ENCODE measurements at places on chromosomes 6 and 20.

GRCh38 chr6:160088069-160088783 lies 33.4 kb upstream of the SLC22A1 start:
- no peak for DNase-seq

DNA sequence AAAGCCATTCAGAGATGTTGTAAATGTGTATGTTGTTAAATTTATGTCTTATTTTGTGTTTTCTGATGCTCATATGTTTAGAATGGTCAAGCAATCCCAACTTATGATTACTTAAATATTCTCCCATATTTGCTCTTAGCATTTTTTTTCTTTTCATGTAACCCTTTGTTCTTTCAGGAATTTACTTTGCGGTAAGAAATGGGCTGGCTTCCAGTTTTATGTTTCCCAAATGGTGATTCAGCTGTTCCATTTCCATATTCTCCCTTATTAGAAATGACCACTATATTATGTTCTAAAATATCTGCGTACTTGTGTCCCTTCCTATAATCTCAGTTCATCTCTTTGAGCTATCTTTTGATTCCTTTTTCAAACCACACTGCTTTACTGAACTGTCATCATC lies 113.7 kb downstream of the CDH26 start:
- DNase-seq = no peak

- DNase-seq = no peak
These were observed 208.4 kb downstream of the CENPW start for GRCh38 chr6:126548300-126548699.

DNA sequence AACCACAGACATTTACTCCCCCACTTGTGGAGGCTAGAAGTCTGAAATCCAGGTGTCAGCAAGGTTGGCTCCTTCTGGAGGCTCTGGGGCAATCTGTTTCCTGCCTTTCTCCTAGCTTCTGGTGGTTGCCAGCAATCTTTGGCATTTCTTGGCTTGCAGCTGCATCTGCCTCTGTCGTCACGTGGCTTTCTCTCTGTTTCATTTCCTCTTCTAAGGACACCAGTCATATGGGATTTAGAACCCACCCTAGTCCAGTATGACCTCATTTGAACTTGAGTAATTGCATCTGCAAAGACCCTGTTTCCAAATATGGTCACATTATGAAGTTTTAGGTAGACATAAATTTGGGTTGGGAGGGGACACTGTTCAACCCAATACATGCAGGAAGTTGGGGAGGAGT lies 56.2 kb upstream of the EPB41L1 start:
- DNase-seq = no peak

- no peak for DNase-seq
These were observed 51.0 kb upstream of the IL20RA start for GRCh38 chr6:137095651-137096238.

- no peak for DNase-seq
These were observed 44.5 kb downstream of the PXDC1 start for GRCh38 chr6:3707024-3707423.

- DNase-seq = no peak
These were observed 23.6 kb downstream of the OR2B2 start for GRCh38 chr6:27888566-27888965.

DNA sequence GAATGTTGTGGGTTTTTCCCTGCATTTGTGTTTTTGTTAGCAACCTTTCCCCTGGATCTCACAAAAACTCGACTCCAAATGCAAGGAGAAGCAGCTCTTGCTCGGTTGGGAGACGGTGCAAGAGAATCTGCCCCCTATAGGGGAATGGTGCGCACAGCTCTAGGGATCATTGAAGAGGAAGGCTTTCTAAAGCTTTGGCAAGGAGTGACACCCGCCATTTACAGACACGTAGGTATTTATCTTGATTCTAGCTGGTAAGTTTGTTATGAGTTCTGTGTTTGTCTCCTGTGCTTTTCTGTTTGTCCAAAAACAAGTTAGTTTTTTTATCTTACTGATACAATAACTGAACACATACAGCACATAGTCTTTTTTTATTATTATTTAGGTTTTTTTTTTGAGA lies 3.0 kb downstream of the SLC25A27 start:
- no peak for DNase-seq

- no peak for DNase-seq
These were observed 11.4 kb downstream of the RMND1 start for GRCh38 chr6:151440498-151440897.

DNA sequence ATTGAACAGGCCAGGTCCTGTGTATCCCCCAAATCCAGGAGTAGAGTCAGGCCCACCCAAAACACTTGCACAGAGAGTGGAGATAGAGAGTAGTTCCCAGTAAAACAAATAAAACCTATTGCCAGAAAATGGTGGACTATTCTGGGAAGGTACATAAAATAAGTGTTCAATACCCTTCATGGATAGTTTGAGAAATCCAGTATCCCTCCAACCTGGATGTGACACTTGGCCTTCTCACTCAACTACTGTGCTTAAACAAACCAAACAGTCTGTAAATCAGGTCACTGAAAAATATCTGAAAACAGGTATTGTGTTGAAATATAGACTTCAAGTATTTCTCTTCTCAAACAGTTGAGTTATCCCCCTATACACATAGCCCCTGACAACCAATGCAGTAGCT lies 161.6 kb upstream of the COL21A1 start:
- DNase-seq = no peak

DNA sequence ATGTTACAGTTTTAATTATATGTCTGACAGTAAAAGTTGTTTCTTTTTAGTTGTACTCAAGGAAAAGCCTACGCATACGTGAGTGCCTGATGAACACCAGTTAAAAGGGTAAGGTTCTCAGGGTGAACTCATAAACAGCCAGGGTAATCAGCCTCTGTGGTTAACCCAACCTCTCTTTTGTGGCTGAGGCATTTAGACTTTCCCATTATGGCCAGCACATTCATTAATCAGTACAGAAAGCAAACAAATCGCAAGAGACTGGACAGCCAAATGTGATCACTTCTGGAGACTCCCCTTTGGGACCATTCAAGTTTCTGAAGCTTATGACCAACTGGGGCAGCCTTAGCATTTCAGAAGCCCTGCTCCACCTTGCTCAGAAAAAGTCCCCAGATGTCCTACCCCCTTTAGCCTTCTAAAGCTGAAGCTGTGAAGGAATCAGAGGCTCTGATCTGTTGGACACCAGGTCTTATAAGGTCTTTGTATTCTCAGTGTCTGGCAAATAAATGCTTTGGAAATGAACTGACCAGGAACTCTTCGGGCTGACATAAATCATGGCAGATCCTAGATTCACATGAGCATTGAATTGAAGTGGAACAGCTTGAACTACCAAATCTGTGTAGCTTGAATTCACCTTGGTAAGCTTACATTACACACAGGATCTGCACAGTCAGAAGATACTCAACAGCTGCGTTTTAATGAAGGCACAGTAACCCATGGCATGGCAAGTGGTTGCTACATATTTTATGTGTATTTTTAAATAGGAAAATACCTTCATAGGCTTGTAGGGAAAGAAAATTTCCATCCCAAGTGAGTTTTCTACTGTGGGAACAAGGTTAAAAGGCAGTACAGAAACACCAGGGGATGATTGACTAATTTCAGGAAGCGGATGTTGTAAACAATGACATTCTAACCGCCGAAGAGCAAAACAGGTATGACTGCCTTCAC lies 18.7 kb downstream of the IL20RA start:
- DNase-seq = no peak

GRCh38 chr6:119727504-119728219 lies 378.1 kb upstream of the MAN1A1 start:
- DNase-seq = no peak

DNA sequence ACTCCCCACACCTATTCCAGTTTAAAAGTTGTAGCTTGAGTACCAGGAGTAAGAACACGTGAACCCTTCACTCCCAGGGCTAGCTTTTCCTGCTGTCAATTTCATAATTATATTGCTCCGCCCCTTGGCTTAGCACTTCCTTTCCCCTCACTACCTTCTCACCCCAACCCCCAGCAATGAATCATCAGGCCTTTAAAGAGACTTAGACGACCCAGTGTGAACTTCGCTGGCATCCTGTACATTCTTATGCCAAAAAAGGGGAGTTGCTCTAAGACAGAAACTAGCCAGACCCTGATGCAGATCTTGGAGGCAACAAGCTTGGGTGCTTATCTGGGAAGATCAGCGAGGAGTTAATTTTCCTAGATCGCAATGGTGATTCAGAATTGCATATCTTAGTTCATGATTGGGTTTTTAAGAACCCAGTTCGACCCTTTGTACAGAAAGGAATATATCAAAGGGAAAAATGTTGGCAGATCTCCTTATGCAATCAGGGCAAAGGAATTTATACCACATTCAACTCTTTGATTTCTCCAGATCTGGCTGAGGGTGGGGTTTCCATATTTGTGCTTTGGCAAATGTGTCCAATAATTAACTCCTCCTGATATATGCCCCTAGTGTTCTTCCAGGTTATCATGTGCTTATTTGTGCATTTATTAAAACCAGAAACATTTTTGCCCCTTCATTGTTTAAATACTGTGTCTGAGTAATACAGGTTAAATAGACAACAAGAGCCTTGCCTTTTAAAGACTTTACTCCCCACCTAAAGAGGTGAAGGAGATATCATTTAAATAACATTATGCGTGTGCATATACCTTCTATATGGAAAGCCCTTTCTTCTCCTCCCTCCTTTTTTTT lies 8.1 kb upstream of the ATXN1 start:
- peak; percentile 17 for DNase-seq

DNA sequence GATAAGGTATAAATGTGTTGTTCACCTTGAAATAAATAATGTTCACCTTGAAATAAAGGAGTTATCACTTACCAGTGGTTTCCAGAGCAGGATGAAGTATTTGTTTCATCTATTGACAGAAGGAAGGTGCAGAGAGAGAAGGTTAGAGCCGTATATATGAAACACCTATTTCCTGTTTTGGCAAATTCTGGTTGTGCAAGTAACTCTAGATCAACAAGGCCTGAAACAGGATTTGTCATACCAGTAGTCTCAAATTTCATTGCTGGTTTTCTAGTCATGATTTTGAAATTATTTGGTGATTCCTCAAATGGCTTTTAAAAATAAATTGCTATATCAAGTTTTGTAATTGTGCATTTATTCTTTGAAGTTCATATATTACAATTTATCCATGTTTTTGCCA lies at the start of gene CRISP3:
Gene CRISP3, minus strand, starts transcription at position 130 of the 400 bp plus-strand sequence. Its CDS starts 21 bp downstream, at position 109.
- no peak for DNase-seq

DNA sequence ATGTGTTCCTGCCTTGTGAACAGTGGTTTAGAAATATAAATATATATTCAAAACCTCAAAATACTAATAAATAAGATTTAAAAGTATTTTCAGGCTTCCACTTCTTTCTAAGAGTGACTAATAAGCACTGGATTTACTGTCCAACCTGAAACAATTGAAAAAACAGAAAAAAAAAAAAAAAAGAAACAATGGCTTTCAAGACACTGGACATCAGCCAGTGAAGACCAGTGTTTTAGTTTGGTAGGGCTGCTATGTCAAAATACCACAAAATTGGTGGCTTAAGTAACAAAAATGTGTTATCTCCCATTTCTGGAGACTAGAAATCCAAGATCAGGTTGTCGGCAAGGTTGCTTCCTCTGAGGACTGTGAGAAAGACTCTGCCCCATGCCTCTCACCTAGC lies 101.4 kb upstream of the PDE7B start:
- DNase-seq = no peak

- no peak for DNase-seq
These were observed 35.2 kb downstream of the SAMD3 start for GRCh38 chr6:130187335-130188206.

- DNase-seq = no peak
These were observed 35.4 kb upstream of the HMGN3 start for GRCh38 chr6:79269877-79270276.

GRCh38 chr6:108655806-108656651 lies 95.3 kb downstream of the FOXO3 start:
- no peak for DNase-seq

DNA sequence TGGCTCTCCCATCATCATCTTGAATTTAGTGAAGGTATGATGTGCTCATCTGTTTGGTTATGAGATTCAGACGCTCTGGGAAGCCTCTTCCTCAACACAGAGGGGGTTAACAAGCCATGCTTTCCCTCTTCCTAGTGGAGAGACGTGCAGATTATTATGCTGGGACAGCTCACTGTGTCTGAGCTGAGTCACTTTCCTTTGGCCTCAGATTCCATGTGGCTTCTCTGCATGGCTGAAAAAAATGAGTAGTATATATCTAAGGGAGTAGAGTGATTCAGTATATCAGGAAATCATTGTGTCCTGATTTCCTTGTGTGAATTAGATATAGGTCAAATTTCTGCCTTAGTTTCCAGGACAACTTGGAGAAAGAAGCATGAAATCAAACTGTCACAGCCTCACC lies 52.6 kb downstream of the FIG4 start:
- DNase-seq = no peak

DNA sequence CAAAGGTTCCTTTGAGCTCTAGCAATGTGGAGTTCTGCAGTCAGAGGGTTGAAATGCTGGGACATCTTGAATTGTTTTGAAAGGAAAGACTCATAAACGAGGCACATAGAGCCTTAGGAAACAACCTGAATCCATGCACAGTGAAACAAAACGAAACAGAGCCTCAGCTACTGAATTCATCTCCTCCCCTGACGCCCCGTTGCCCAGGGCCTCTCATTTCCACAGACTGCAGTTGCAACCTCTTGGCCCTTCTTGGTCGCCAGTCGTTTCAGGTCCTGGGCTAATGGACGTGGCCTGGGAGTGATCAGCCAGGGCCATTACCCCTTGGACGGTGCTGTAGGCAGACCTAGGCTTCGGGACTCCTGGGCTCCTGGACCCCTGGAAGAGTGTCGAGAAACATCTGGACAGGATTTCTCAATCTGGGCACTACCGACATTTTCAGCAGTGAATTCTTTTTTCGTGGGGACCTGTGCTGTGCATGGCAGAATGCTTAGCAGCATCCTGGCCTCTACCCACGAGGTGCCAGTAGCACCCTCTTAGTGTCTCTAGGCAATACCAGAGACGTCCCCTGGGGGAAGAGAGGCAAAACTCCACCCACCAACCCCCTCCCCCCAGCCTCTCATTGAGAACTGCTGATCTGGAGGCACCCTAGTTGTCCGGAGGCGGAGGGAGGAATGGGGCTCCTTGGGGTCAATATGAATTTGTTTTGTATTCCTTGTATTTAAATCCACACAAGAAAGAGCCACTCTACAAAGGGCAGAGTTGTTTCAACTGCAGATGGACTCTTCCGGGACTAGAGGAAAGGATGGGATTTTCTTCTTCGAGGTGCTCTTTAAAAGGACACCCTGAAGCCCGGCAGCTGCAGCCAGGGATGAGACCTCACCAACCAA lies 50.2 kb downstream of the TMEM242 start:
- DNase-seq = no peak

- peak; percentile 74 for DNase-seq
These were observed 19.2 kb downstream of the MCUR1 start for GRCh38 chr6:13795041-13795750.

- no peak for DNase-seq
These were observed 80.0 kb downstream of the SESN1 start for GRCh38 chr6:109014606-109015005.

- no peak for DNase-seq
These were observed 50.0 kb upstream of the NRSN1 start for GRCh38 chr6:24076011-24076410.

Measured in stimulated activated CD4-positive, alpha-beta T cell treated with anti-CD3 and anti-CD28 coated beads, TNF-alpha, amount 100 ng/mL, for 1 hour (primary cell).